Activated CD4-positive, alpha-beta T cell treated with anti-CD3 and anti-CD28 coated beads for 4 hours (primary cell): ENCODE measurements at places on chromosomes 11 and 22.

GRCh38 chr11:79274636-79275331 lies 166.0 kb downstream of the TENM4 start:
- no peak for DNase-seq

GRCh38 chr11:125287491-125288210 lies 123.1 kb downstream of the PKNOX2 start:
- DNase-seq: no peak

GRCh38 chr11:117720061-117720511 lies 76.9 kb downstream of the DSCAML1 start:
- no peak for DNase-seq

- DNase-seq: no peak
These were observed 35.3 kb downstream of the PPP6R3 start for GRCh38 chr11:68495872-68496271.

DNA sequence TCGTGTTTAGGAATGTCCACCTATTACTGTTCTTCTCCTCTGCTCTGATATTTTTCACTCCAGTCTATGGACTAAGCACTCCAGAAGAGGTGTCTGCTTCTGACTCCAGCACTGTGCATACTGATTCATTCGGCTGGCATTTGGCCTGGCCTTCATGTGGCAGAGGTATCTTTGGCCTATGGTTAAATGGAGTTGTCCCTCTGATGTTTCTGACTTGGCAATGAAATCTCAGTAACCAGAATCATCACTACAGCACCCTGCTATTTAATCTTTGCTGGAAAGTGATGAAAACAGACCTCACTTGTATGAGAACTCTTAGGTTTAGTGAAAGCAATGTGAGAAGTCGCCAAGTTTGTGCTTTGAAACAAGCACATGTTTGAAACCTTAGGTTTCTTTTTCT lies 155.2 kb downstream of the MAML2 start:
- no peak for DNase-seq

DNA sequence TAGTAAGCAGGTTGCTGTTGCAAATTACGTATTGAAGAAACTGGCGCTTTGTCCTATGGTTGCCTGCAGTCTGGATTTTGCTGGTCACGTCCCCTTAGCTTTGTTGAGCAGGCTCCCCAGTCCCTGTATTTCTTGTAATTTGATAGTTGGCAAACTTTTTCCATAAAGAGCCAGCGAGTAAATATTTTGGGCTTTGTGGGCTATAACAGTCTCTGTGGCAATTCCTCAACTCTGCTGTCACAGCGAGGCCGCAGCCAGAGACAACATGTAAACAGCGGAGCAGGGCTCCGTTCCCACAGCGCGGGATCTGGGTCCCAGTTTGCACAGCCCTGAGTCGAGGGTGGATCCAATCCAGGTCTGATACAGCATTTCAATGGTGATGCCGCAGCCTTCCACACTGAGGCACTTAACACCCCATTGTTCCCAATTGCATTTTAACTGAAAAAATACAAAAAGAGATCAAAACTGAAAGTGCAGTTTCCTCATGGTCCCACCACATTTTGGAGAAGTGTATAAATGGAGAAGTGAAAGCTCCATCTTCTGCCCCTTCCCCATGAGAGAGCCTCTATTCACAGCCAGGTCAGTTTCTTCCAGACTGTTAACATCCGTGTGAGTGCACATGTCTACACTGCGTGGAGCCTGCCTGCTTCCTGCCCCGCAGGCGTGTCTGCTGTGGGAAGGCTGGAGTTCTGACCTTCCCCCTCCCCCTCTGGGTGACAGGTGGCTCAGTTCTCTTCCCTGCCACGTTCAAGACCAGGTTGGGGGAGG lies 89.1 kb downstream of the RPS6KA4 start:
- no peak for DNase-seq

GRCh38 chr11:9719566-9720289 lies 55.9 kb downstream of the SWAP70 start:
- DNase-seq: no peak

GRCh38 chr11:12274558-12275197 lies 102.7 kb upstream of the PARVA start:
- DNase-seq: no peak

DNA sequence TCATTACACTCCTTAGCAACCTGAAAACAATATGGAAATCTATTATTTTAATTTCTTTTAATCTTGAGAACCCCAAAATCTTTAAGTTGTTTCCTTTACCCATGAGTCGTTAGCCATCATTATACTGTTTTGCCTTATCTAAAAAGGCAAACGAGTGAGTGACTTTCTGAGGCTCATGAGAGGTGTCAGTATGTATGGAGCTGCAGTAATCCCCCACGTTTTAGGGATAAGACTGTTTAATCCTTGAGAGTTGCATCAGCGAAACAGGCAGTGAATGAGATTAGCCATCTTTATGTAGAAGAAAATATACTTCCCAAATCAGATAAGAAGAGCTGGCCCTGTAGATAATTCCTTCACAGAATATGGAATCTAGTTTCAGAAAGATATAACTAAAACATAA lies 1147.0 kb downstream of the DLG2 start:
- no peak for DNase-seq

GRCh38 chr11:11843211-11843621 lies 1.4 kb downstream of the USP47 start:
- no peak for DNase-seq

- DNase-seq: no peak
These were observed 58.4 kb upstream of the WNT7B start for GRCh38 chr22:46035380-46035741.

DNA sequence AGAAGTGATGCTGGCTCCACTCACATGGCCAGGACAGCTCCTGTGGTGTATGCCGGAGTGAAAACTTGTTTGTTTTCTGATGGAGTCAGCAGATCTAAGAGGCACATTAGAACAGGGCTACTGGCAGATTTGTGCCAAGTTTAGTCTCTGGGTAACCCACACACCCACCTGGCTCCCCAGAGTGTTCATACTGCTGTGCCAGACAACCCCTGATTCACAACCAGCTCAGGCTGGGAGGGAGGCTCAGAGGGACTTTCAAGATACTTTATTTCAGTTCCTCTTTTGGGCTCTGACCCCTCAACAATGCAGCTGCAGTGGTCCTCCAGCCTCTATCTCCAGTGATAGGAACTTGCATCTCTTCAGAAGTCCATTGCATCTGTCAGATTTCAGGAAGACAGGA lies 8.5 kb downstream of the NTM start:
- no peak for DNase-seq

DNA sequence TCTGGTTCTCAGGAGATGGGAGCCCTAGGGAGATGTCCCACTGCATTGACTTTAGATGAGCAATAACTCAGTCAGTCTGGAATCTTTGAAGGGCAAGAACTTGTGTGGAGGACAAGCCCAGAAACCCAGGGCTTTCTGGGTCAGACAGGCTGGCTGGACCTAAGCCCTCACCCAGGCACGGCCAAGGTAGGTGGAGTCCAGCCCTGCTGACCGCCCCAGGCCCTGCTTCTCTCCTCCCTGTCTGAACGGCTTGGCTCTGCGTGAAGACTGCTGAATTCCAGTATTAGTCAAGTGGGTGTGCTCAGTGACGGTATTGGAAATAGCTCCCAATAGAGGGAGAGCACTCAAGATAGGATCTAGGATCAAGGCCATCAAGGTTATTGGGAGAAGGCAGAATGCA lies 6.1 kb downstream of the CXCR5 start:
- no peak for DNase-seq

DNA sequence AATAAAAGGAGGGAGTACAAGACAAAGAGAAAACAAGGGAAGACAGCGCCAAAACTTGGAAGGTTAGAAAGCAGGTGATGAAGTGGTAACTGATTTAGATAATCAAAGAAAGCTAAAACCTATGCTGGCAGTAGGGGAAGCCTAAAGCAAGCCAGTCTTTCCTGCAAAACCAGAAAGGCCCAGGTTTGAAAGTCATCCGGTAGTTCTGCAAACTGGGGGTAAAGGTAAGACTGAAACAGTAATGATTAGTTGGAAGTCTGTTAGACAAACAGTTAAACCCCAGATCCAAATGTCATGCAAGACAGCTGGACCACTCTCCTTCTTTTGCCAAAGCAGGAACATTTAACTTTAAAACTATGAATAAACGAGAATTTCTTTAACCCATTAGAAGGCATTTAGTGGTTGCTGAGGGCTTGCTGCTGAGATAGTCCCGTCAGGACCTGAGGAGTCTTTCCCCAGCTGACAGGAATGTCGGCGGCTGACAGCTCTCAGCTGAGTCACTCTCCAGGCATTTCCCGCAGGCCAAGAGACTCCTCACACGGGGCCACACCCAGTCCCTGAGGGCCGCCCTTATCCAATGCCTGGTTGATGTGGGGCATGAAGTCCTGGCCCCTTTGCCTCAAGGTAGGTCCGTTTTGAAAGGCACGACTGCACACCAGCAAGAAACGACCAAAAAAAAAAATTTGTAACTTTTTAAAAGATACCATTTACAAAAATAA lies 36.3 kb upstream of the CFAP300 start:
- DNase-seq: no peak

DNA sequence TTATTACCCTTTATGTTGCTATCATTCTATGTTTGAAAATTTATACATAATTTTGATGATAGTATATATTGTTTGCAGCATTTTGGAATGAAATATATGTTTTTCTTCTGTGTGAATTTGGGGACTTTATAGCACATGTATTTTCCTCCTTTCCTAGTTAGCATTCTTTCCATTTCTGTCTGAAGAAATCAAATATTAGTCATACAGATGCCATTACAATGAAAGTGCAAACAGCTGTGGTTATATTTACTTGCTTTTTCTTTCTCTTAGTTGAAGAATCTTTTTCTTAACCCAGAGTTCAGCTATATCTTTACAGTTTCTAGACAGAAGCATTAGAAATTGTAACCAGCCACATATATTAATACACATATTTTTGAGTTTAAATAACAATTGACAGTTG lies 753.1 kb upstream of the ARHGAP42 start:
- DNase-seq: no peak

GRCh38 chr22:24428751-24429410 lies 1.5 kb downstream of the ADORA2A start:
- DNase-seq: no peak

DNA sequence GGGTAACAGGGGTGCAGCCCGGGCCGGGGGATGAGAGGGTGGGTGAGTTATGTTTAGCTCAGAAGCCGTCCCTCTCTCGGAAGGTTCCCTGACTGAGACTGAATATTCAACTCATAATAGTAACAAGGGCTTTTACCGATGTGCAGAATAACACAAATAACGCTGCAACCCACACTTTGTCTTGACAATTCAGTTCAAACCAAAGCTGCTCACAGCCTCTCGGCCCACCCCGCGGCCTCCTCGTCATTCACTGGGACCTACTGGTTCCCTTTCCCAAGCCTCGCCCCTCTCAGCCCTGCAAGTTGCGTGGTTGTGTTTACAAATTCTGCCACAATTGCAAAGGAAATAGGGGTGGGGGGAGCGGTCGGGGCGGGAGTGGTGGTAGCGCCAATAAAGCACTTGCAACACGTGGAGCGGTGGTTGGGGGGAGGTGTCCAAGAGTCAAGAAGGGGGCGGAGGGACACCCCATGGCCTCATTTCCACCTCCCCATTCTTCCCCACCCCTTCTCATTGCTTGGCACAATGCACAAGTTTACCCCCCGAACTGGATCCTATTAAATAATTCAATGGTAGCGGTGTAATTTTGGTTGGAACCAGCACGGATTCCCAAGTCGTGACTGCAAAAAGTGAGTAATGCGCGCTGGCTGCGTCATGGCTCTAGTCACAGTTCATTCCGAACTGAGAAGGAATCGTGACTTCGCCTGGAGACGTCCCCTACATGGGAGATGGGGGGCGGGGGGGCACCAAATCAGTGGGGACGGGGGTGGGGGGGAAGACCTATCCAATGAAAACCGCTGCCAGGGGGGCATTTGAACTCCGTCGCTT lies 102.0 kb upstream of the HSD17B12 start:
- no peak for DNase-seq

GRCh38 chr22:48738204-48738980 lies 1089.3 kb downstream of the BRD1 start:
- no peak for DNase-seq

- DNase-seq: no peak
These were observed 10.2 kb upstream of the IFITM3 start for GRCh38 chr11:330694-331357.

DNA sequence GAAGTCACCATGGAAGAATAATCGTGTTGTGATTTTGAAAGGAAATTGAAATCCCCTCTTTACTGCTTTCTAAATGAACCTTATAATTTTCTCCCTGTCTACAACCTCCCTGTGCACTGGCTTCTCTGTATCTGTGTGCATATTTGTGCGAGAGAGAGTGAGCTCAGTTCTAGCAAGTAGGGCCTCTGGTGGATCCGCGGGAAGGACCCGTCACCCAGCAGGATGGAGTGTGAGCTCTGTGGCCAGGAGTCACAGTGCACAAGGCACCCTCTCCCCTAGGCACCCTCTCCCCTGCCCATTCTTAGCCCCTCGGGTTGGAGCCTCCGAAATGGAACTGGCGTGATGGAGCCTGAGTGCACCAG lies 109.0 kb downstream of the TRIM29 start:
- DNase-seq: no peak

- DNase-seq: no peak
These were observed 86.9 kb upstream of the SPON1 start for GRCh38 chr11:13875643-13876042.

GRCh38 chr11:45089251-45089650 lies 57.2 kb upstream of the PRDM11 start:
- no peak for DNase-seq

DNA sequence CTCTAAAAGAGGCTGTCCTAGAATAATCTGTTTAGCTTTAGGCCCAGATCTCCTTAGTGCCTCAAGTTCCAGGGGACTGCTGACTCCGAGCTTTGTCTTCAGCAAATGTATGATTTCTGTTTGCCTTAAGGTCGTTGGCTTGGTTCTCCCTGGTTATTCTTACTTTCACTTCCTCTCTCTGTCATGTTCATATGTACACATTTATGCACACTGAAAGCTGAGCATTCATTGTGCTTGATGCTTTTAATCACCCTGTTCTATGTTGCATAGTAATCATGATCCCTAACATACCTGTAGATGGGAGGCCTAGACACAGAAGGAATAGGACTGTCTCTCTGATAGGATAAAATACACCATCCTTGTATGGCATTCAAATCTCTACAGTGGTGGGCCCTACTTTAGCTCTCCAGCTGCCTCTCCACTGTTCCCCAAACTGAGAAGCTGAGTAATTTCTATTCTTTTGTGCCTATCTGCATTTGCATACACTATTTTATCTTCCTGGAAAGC lies 7.2 kb downstream of the PPFIBP2 start:
- no peak for DNase-seq

GRCh38 chr22:44424359-44424682 lies 73.7 kb downstream of the RTL6 start:
- no peak for DNase-seq

DNA sequence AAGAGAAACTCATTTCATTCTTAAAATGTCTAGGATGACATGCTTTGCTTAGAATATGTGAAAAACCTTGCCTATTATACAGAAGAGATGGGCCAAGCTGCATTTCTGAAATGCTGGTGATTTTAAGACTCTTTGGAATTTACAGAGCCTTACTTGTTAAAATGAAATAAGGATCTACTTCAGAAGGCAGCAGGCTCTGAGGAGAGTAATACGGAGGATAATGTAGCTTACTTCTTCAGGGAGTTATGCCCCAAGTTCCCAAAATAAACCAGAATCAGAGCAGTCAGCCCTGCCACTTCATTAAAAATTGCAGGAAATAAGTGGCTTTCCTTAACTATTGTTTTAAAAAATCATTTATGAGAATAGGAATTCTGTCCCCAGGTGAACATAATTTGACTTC lies 1000.3 kb upstream of the RAG2 start:
- DNase-seq: no peak

GRCh38 chr11:75536786-75537641 lies 11.3 kb upstream of the GDPD5 start:
- DNase-seq: peak; percentile 44
